ENCODE measurements at places on chromosomes 2 and 18.

DNA sequence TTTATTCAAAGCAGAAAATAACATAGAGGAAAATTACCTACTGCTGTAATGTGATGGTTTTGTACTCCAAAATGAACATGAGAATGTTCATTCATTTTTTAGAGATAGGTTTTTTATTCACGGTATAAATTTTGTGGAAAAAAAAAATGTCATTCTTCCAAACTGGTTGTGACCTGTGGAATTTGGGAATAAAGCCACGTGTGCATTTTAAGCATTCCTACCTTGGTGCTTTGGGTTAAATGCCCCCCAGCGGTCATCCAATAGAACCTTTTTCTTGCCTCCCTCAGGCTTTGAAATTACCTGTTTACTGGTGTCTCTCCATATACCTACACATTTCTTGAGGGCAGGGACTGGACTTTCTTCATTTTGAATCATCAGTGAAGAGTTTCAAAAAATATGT lies 740.7 kb downstream of the DPP10 start:
- no peak for DNase-seq

DNA sequence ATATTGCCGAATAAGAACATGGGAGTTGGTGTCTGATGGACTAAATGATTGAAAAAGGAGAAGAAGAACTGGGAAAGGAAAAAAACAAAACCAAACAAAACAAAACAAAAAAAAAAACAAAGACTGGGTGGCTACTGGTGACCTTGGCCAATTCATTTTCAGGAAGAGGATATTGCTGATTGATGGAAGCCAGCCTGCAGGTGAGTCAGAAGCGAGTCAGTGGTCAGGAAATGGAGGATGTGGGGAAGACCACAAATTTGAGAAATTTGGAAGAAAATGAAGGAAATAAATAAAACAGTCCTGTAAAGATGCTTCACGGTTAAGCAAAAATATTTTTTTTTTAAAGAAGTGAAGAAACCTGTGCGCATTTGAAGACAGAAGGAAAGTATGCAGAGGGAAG lies 296.9 kb downstream of the ZNF521 start:
- DNase-seq: no peak

GRCh38 chr2:27041752-27042151 lies 9.0 kb downstream of the TMEM214 start:
- DNase-seq: no peak

GRCh38 chr2:172950565-172950964 lies 125.1 kb upstream of the MAP3K20 start:
- DNase-seq: no peak

DNA sequence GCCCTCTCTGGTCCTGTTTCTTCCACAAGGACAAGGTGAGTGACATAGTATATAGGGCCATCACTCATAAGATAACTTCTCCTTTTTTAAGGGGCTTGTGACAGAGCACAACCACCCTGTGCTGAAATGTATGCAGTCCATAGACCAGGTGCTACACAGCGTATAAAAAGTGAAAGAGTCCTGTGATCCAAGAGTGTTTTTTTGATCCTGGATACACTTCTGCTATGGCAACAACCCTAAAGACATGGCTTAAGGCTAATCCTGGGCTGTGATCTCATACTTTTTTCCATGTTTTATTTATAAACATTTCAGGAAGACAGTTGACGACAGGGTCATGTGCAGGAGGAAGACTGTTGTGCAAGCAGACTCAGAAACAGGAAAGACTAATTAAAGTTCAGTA lies 400.5 kb upstream of the TCF4 start:
- DNase-seq: no peak

Data from NCI-H748 treated with DMSO at 0.1 percent for 48 hours (cell line).